ENCODE measurements at places on chromosomes 1 and 21.

DNA sequence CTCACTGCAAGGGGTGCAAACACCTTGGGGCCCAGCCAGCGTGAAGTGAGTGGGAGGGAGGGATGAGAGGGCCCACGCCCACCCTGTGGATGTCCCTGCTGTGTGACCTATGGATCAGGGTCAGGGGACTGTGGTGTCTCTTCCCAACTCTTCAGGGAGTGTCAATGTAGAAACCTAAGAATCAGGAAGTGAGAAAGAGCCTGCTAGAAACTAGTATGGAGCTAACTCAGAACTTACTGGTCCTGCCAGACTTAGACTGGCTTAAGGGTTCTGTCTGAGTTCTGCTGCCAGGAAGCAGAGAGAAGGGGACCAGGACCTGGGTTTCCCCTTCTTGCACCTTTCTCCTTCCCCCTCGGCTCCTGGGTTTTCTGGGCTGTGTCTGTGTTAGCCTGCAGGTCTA is 1.8 kb upstream of the IL10 start:
- no peak for DNase-seq

GRCh38 chr1:237204841-237205240 is 162.9 kb downstream of the RYR2 start:
- no peak for DNase-seq

- DNase-seq: no peak
Observed at GRCh38 chr1:237394281-237394680, 352.3 kb downstream of the RYR2 start.

GRCh38 chr1:200445213-200445612 is 35.4 kb upstream of the ZNF281 start:
- no peak for DNase-seq

- no peak for DNase-seq
Observed at GRCh38 chr1:209403921-209404320, 179.6 kb upstream of the CAMK1G start.

Data from stimulated activated naive CD8-positive, alpha-beta T cell treated with anti-CD3 and anti-CD28 coated beads, Interleukin-15, amount 100 ng/mL, for 72 hours (primary cell).